Activated B cell treated with CpG ODN at 0.5 μM for 24 hours (primary cell): ENCODE measurements at places on chromosomes 3 and 15. TPM values are rescaled to one million over a fixed set of nuclear protein-coding genes. Genes with fewer than 3 reads are reported as not detected.

DNA sequence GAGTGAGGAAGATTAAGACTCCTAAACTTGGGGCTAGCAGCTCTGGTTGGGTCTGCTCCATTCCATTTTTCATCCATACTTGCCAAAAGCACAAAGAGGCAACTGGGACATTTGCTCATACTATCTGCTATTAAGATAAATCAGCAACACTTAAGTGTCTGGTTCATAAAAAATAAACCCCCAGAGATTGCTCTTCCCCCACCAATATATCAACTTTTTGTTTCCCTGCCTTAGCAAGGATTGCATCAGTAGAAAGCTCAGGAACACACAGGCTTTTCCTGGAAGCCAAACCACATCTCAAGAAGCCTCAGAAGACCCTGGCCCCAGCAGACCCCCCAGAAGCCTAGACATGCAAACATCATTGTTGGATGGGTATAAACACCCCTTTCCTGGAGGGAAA lies 232.4 kb upstream of the WNT5A start:
- no peak for DNase-seq

- DNase-seq, result no peak
Observed at GRCh38 chr3:45055411-45056143, 29.5 kb downstream of the CLEC3B start.

GRCh38 chr3:34053626-34054025 lies 255.2 kb downstream of the PDCD6IP start:
- DNase-seq, result no peak

- DNase-seq, result no peak
Observed at GRCh38 chr3:149600634-149601033, 57.2 kb downstream of the WWTR1 start.

The PIGZ gene
- 1.8 and 2.0 TPM in 2 replicates for total RNA-seq

The FGF7 gene
- 0.04 TPM in 1 of 2 replicates, not detected in the other for total RNA-seq
